ENCODE measurements at places on chromosomes 12 and 14.

- peaks cover 9% of the 10 kb centered on the region for H3K4me1 ChIP-seq
- H3K27ac ChIP-seq: peak overlapping the region; percentile 68
- peak overlapping the region; percentile 86 for H3K4me3 ChIP-seq
- peak; percentile 87 for DNase-seq
- H3K36me3 ChIP-seq: no peaks in the 10 kb centered on the region
- peaks cover 2% of the 10 kb centered on the region for H3K27me3 ChIP-seq
These were observed 963 bp downstream of the ATL1 start for GRCh38 chr14:50560931-50561285.

GRCh38 chr12:109868182-109869051 lies 11.9 kb downstream of the GLTP start:
- no peaks in the 10 kb centered on the region for H3K36me3 ChIP-seq
- no peak overlapping the region for H3K4me3 ChIP-seq
- no peak for DNase-seq
- H3K4me1 ChIP-seq: no peaks in the 10 kb centered on the region
- H3K27ac ChIP-seq: no peak overlapping the region
- no peaks in the 10 kb centered on the region for H3K27me3 ChIP-seq

DNA sequence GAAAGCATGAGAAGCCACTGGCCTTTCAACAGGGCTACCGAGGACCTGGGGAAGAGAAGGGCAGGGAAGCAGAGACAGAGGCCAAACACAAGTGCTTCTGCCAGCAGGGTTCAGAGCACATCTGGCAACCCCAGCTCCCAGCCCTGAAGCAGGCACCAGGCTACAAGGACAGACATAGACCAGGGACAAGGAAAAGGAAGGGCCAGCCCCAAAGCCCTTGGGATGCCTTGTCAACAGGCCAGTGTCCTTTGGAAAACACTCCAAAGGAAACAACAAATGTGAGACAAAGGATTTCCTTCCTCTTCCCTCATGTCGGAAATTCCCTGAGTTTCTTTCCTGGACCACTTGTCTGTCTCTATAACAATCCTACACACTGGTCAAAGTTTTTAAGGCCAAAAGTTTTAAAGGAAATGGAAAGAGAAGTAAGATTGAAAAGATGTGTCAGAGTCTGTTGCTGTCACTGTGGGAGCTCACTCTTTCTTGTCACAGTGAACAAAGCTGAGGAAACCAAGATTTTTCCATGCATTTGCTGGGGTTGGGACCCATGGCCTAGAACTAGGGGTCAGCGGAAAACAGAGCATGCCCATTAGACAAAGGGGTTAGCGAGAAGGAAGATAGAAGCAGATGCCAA lies 59.4 kb downstream of the TTC9 start:
- peaks cover 7% of the 10 kb centered on the region for H3K27me3 ChIP-seq
- H3K36me3 ChIP-seq: no peaks in the 10 kb centered on the region
- DNase-seq: no peak
- H3K27ac ChIP-seq: no peak overlapping the region
- H3K4me3 ChIP-seq: no peak overlapping the region

GRCh38 chr12:130335517-130336392 lies 1.9 kb upstream of the PIWIL1 start:
- no peaks in the 10 kb centered on the region for H3K4me1 ChIP-seq
- H3K36me3 ChIP-seq: no peaks in the 10 kb centered on the region
- DNase-seq: no peak
- H3K27ac ChIP-seq: no peak overlapping the region

DNA sequence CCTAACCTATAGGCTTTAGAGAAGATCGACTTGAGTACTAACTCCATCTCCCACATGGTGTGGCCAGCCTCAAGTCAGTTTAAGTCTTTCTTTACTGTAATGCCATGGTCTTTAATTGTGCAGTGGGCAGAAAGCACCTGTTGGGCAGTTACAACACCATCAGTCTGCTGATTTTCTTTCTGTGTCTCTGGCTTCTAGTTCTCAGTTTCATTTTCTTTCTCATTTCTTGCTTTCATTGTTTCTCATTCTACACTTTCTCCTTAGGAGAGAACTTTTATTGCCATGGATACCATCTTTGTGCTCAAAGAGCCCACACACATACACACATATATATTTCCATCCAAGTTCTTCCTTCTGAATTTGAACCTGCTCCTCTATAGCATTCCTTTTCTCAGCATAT lies 96.1 kb upstream of the SLC16A7 start:
- DNase-seq: no peak
- no peak overlapping the region for H3K4me3 ChIP-seq
- no peaks in the 10 kb centered on the region for H3K36me3 ChIP-seq
- H3K27ac ChIP-seq: no peak overlapping the region
- no peaks in the 10 kb centered on the region for H3K4me1 ChIP-seq
- no peaks in the 10 kb centered on the region for H3K27me3 ChIP-seq

- H3K4me1 ChIP-seq: no peaks in the 10 kb centered on the region
- no peak overlapping the region for H3K4me3 ChIP-seq
- no peaks in the 10 kb centered on the region for H3K36me3 ChIP-seq
- H3K27me3 ChIP-seq: no peaks in the 10 kb centered on the region
These were observed 45.5 kb downstream of the DERA start for GRCh38 chr12:15956413-15957185.

All from psoas muscle (tissue), 8 donors.